CD8-positive, alpha-beta T cell (primary cell): ENCODE measurements at places on chromosomes 3 and 15.

DNA sequence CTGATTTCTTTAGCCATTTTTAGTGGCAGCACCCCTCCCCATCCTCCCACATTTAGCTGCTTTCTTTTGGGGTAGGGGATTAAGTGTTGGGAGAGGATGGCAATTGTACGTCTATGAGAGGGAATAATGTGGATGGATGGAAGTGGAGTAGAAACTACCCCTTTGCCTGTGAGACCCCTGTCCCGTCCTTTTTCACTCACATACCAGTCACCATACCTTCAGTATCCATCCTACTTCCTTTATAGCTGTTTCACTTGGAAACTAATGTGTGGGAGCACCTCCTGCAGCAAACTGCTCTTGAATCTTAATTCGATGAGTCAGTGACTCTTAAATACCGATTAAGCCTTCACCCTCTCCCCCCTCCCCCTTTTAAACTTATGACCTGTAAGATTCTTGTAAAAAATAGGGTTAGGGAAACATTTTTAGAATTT lies 730 bp downstream of the SPRED1 start:
- peak; percentile 33 for DNase-seq

DNA sequence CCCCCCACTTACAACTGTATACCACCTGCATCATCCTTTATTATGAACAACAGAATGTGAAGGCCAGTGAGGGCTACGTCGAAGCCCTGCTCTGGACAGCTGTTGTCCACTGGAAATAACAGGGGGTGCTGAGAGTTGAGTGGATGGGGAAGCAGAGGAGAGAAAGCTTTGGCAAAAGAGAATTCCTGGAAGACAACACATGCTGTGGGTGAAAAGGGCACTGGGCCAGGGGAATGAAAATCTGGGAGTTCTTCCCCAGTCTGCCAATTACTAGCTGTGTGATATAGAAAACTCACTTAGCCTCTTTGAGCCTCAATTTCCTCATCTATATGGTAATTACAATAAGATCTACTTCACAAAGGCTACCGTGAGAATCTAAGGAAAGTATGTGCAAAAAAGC lies 40.7 kb downstream of the FSTL1 start:
- DNase-seq, result no peak

DNA sequence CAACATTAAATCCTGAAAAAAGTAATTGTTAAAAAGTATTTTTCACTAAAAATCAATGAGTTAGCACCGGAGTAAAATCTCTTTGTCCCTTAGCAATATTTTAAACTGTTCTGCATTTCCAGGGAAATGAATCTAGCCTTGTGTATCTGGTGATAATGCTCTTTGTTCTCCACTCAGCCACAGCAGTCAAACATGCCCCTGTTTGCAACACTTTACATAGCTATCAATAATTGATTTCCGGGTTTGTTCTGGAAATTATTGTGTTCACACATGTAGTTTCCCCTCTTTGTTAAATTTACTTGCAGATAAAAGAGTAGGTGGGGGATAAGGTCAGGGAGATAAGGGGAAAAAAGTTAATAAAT lies 3.6 kb upstream of the A4GNT start:
- no peak for DNase-seq

GRCh38 chr3:177832880-177833279 lies 635.6 kb upstream of the TBL1XR1 start:
- DNase-seq, result no peak

DNA sequence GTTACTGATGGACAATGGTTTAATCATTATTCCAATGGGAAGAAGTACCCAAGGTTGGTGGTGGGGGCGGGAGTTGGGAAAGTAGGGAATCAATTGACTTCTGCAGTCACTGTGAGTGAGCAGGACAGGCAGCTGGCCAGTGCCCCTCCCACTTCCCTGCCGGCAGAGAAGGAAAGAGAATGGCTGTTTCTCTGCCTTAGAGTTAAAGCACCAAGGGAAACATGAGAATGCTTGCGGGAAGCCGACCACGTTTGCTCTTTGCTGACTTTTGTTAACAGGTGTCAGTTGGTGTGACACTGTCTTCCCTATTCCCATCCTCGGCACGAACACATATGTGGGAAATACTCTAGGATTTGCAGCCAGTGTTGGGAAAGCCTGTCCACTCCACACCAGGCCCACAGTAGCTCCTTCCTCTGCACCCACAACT lies 33.5 kb upstream of the MFSD1 start:
- DNase-seq, result no peak
